ENCODE measurements at places on chromosomes 1 and 21. TPM values are rescaled to one million over a fixed set of nuclear protein-coding genes. Genes with fewer than 3 reads are reported as not detected.

NUP210L gene
- total RNA-seq, result 0.16 TPM

DNA sequence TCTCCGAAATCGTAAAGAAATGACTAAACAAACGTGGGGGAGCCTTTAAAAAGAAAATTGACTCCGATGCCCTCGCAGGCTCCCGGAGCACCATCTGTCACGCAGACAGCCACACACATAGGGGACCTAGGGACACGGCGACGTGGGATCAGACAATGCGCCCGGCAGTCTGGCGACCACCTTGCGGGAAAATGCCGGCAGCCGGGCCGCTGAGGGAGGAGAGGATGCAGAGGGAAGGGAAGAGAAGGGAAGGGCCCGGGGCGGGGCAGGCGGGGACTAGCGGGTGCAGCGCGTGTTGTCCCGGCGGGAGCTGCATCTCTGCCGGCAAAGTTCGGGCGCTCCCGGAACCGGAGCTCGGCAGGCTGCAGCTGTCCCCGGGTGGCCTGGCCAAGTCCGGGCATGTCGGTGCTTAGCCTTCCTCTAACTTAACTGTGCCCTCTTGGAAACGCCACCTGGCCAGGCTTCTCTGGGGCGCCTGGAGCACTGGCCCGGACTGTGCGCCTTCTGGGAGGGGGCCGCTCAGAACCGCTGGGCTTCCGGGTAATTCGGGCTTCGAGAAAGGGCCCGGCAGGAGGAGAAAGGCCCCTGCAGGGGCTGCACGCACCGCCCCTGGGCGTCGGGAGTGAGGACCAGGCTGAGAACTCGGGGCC is 1.8 kb downstream of the NHLH2 start:
- peak overlapping the region; percentile 2 for H3K4me3 ChIP-seq
- no peaks in the 10 kb centered on the region for H3K36me3 ChIP-seq
- DNase-seq, result peak; percentile 82
- no peaks in the 10 kb centered on the region for H3K4me1 ChIP-seq
- no peaks in the 10 kb centered on the region for H3K27me3 ChIP-seq

PLEKHG5 gene
- total RNA-seq, result 39.3 TPM

GRCh38 chr1:152191260-152191659 is 32.2 kb upstream of the RPTN start:
- H3K4me3 ChIP-seq, result no peak overlapping the region
- no peak overlapping the region for H3K27ac ChIP-seq
- H3K36me3 ChIP-seq, result no peaks in the 10 kb centered on the region
- H3K4me1 ChIP-seq, result no peaks in the 10 kb centered on the region
- DNase-seq, result no peak

DNA sequence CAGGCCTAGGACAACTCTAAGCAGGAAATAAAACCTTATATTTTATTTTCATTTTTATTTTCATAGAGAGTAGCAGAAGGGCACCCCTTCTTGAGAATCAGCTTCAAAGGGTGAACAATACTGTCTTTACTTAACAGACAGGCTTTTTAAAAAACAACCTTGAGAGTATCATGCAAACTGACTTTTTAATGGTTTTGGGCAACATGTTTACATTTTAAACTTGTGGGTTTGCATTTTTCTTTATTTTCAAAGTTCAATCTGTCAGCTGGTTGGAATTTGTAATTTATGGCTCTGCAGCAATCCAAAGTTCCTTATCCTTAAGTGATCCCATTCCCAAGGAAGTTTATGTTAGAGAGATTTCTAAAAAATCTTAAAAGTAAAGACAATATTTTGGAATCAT is 392.3 kb upstream of the ADAMTS5 start:
- H3K4me1 ChIP-seq, result no peaks in the 10 kb centered on the region
- DNase-seq, result no peak
- no peaks in the 10 kb centered on the region for H3K27me3 ChIP-seq
- H3K27ac ChIP-seq, result no peak overlapping the region

NKAIN1 gene
- 0.30 TPM for total RNA-seq

DNA sequence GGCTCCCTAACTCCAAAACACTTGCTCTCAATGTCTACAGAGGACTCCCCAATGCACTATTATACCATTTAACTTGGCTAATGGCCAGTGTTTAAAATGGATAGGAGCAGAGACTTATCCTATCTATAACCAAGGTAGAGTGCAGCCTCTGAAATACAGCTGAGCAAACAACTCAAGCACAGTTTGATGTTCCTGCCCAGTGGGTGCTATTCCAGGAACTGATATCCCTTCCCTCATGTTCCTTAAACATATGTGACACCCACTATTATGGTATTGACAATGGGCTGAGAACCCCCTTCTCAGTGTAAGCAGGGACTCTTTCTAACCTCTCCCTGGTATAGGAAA is 51.7 kb downstream of the SH3GLB1 start:
- H3K4me3 ChIP-seq, result no peak overlapping the region
- H3K36me3 ChIP-seq, result no peaks in the 10 kb centered on the region
- H3K27ac ChIP-seq, result no peak overlapping the region
- H3K27me3 ChIP-seq, result no peaks in the 10 kb centered on the region
- H3K4me1 ChIP-seq, result no peaks in the 10 kb centered on the region
- no peak for DNase-seq

PKP1 gene
- total RNA-seq, result 0.39 TPM

ARHGAP30 gene
- 20.5 TPM for total RNA-seq
